Activated effector memory CD4-positive, alpha-beta T cell treated with Interleukin-2 at 50 U/mL for 16 hours (primary cell): ENCODE measurements at places on chromosomes 12 and 14.

GRCh38 chr12:14369311-14369710, 3.8 kb downstream of the ATF7IP start:
- DNase-seq, result no peak

GRCh38 chr14:49767270-49767570, 733 bp upstream of the KLHDC2 start:
- no peak for DNase-seq

DNA sequence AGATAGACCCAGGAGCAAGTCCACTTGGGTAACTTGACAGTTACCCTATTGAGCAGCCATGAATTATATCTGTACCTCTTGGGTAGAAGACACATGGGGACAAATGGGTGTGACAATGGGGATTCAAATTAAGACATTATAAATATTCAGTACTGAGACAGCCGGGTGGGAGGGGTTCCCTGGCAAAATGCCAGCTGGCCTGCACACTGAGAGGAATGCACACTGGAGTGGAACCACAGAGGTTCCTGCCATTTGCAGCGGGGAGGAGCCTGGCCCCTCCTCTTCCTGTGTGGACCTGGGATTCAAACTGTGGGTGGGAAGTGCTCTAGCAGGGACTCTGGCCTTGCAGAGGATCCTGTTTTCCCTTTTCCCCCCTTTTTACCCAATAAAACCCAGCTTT, 118.7 kb upstream of the CDKN3 start:
- no peak for DNase-seq

DNA sequence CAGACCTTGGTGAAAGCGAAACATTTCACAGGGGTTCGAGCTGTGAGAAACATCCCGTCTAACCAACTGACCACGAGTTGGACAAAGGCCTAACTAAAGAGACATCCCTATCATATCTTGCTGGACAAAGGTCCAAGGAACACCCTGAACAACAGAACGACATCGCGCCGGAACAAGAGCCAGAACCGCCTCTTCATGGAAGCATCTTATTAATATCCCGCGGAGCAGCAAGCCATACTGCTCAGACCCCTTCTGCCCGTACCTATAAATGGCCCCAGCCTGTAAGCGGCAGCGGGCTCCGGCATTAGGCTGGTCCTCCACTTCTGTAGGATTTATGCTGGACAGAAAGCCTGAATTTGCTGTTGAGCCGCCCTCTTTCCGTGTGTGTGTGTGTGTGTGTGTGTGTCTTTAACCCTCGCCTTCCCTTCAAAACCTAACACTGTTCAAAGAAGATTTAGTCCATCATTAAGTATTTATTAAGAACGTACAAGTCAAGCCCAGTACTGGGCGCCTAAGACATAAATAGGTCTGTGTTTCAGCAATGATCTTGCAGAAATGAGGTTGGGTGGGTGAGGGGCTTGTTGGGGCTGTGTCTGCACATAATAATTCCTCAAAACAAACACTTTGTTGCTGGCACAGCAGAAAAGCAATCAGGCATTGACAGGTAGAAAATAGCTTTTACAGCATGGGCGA, 1.9 kb downstream of the SLC6A15 start:
- DNase-seq, result no peak

DNA sequence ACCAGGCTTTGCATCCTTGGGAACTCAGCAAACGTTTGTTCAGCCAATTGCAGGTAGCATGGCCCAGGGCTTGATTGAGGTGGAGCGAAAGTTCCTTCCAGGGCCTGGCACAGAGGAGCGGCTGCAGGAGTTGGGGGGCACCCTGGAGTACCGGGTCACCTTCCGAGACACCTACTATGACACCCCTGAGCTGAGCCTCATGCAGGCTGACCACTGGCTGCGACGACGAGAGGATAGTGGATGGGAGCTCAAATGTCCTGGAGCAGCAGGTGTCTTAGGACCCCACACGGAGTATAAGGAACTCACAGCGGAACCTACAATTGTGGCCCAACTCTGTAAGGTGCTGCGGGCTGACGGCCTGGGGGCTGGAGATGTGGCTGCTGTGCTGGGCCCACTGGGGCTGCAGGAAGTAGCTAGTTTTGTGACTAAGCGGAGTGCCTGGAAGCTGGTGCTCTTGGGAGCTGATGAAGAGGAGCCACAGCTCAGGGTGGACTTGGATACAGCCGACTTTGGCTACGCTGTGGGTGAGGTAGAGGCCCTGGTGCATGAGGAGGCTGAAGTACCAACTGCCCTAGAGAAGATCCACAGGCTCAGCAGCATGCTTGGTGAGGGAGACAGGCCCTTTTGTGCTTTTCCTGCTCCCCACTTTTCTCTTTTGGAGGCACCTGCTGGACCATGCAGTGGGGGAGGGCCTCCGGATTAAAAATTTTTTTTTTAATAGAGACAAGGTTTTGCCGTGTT, 799 bp downstream of the THTPA start:
- DNase-seq, result no peak

DNA sequence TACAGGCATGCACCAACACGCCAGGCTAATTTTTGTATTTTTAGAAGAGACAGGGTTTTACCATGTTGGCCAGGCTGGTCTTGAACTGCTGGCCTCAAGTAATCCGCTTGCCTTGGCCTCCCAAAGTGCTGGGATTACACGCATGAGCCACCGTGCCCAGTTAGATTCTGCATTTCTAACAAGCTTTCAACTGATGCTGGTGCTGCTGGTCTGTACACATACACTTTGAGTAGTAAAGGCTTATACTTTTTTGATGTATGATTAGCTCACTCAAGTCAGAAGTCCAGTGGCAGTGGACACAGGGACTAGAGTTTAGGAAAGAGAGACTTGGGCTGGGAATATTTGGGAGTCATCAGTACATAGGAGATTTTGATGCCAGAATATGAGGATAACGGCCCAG, 2.2 kb upstream of the TBC1D15 start:
- DNase-seq, result no peak

DNA sequence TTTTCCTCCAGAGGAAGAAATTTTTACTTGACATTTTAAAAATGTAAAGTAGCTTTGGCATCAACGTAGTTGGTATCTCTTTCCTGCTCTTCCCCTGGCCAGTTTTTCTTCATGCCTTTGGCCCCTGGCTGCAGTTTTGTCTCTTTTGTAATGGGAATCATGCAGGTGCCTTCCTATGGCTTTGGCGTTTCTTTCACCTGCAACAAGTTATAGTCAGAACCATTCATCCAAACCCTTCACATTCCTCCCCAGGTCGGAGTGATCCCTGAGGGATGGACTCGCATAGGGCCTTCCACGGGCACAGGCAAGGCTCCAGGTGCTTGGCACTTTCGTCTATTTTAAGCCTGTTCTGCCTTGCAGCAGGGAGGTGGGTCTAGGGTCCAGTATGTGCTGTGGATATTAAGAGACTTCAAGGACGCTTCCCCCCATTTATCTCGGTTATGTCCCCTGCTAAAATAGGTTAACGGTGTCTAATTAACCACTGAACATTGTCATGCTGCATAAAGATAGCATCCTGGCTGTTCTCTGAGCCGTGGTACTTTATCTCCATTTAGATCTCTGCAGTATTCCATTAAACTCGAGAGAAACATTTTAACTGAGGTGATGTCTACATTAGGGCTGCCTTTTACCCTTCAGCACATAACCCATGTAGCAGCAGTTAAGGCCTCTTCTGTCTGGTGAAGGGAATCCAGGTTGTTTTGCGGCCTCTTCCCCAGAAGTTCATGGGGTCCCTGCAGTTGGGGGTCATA, 66.3 kb downstream of the IFT43 start:
- DNase-seq, result no peak

DNA sequence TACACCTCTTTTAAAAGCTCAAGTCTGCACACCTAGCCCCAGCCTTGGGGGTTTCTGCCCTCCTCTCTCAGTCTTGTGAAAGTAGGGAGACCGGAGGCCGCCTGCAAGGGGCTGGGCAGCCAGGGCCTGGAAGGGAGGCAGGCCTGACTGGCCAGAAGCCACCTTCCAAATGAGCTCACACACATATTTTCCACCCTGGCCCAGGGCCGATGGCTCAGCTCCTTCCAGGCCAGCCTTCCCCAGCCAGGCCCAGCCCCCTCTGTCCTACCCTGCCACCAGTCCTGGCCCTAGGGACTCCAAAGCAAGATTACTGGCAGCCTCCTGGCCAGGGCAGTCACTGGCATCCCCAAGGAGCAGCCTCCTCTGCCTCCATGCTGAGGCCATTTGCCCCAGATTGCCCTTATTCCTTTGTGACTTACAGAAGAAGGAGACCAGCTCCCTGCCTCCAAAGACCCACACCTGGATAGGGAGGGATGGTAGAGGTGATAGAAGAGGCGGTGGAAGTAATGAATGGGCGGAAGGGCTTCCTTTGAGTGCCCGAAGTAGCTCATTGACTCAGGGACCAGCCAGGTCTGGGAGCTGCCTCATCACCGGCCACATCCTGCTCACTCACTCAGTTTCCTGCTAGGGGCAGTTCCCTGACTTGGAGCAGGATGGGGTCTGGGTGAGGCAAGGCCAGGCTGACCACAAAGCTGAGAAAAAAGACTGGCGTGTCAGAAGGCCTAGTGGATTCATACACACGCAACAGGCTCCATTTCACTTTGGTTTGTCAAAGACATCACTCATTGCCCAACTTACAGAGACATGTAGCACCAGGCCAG, 14.8 kb downstream of the MMP14 start:
- DNase-seq, result no peak

- DNase-seq, result peak; percentile 20
Measured at GRCh38 chr12:4274396-4275015, 944 bp downstream of the CCND2 start.

DNA sequence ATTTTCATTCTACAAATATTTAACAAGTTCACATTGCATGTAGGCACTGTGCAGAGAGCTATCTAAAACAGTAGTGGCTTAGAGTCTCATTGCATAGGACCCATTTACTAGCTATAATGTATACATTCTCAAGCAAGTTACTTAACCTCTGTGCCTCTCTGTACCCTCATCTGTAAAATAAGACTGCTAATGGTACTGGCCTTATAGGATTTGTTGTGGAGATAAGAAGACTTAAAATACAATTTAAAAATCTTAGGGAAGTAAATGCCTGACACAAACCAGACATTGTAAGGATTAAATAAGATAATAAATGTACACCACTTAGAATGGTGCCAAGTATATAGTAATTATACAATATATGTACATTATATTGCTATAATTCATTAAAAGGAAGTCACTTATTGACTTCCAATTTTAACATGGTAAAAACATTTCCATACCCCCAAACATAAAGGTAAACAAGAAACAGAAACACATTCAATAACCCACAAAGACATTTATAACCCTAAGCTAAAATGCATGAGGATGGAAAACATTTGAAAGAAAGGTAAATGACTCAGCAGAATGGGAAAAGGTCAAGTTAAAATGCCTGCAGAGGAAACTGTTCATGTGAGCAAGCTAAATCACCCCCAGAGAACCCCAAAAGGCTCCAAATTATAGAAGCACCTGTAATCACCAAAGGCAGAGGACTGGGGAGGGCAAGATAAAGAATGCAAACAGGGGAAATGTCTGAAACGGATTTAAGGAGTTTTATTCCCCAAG, 30.8 kb downstream of the RPS6KA5 start:
- no peak for DNase-seq

GRCh38 chr12:95371571-95371970, 102.4 kb upstream of the METAP2 start:
- DNase-seq, result no peak

DNA sequence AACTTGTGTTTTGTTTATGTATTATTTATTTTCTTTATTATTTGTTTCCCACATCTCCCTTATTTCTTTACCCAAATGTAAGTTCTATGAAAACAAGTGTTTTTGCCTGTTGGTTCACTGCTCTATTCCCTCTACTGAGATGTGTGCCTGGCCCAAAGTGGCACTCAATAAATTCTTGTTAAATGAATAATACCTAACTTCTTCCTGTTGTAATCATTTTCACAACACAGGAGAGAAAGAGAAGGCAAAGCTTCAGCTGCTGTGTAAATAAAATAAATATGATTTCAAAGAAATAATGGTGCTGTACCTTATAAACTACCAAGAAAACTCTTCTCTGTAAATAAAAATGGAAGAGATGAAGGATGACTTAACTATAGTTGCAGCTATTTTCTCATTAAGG, 116.2 kb downstream of the TRHDE start:
- no peak for DNase-seq
